ENCODE measurements at places on chromosomes 1 and 21.

- no peak for DNase-seq
Measured at GRCh38 chr1:215589650-215590435, 22.7 kb downstream of the KCTD3 start.

DNA sequence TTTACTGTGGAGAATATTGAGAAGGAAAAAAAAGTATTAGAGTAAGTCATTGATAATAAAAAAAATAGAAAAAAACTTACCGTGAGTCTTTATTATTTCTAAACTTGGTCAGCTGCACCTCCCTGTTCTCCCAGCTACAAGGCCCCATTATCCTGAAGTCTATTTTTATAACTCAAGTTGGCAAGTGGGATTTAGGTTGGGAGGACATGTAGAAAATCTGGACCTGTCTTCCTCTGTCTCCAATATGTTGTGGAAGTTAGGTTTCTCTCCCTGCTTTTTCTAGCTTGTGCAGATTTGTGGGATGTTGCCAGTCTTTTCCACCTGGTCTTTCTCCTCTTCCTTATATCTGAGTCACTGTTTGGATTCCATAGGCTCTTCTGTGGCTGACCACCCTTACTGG is 361.4 kb downstream of the HLX start:
- DNase-seq = no peak

- no peak for DNase-seq
Measured at GRCh38 chr1:163191301-163191700, 11.4 kb downstream of the RGS5 start.

DNA sequence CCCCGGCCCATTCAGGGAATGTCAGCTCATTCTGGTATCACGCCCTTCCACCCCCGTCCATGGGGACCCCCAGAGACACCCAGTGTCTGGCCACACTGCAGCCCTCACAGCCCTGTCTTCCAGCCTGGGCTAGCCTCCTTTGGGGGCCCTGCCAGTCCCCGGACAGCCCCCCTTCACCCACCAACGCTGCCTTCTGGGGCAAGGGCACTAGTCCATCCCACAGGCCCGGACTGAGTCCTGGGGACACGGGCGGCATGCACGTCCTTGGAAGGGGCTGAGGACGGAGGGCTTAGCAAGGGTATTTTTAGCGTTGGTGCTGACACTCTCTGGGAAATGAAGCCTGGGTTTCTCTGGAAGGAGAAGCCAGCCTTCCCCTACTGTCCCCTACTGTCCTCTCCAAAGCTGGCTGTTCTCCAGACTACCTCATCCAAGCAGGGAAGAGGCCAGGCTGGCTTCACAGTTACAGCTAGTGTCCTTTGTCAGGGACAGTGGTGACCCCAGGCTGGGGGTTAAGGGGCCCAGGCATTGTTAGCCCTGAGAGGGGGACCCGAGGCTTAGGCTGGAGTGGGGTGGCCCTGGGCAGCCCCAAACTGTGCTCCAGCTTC is 39.5 kb downstream of the COQ8A start:
- no peak for DNase-seq

All from NCI-H345 (cell line).